ENCODE measurements at places on chromosomes 12 and 14.

GRCh38 chr14:77989441-77989991 is 180.7 kb upstream of the NRXN3 start:
- no peak for DNase-seq

- no peak for DNase-seq
Observed at GRCh38 chr12:12378616-12379015, 21.7 kb downstream of the BORCS5 start.

GRCh38 chr14:24876996-24877395 is 173.0 kb downstream of the STXBP6 start:
- no peak for DNase-seq

GRCh38 chr14:29927376-29928116 is at the start of gene PRKD1:
Gene PRKD1 (minus strand): TSS chr14:29927847.
- peak; percentile 41 for DNase-seq

GRCh38 chr12:60394665-60395064 is 798.8 kb downstream of the SLC16A7 start:
- DNase-seq: peak; percentile 64

GRCh38 chr12:89384050-89384758 is 31.9 kb upstream of the DUSP6 start:
- DNase-seq: peak; percentile 57

DNA sequence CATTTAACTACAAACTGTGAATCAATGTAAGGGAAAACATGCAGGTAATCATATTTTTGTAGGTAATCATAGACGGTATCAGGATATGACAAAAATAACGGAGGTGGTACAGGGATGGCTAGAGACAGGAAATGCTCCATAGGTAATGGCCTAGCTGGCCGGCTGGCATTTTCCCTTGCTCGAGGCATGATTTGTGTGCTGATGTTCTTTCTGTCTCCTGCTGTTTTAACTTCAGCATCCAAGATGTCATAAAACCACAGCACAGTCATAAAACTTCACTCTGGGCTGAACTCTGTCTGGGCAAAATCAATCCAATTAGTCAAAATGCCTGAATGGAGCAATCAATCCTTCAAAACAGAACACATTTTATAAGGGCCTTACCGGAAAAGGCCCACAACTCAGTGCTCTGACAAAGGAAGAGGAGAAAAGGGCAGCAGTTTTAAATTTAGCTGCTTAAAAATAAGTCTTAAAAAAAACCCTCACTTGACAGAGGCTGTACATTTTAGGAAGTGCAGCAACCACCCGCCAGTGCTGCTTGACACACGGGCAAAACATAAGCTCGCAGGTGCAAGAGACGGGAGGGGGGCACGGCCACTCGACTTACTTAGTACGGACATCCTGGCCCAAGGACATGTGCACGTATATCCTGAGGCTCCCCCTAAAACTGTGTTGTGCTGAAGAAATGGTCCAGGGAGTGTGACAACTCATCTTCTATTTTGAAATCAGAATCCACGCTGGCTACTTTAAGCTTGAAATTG is 40.5 kb upstream of the GPR68 start:
- no peak for DNase-seq

GRCh38 chr12:42809226-42809625 is 219.7 kb upstream of the PRICKLE1 start:
- DNase-seq: no peak

DNA sequence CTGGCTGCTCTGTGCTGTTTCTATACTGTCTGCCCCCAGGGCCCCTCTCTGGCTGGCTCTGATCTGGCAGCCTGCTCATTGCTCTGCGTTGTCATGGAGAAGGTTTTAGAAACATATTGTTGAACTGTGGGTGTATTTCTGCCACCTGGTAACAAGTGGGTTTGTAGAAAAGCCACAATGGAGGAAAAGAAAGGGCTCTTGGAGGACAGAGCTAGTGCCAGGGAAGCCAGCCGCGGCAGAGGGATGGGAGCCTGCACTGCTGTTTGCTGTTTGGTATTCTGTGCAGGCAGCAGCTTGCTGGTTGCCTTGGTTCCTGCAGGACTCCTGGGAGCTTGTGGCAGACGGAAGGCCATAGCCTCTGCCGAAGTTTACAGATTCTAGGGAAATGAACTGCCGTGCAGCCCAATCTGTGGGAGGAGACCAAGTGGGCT is 15.1 kb downstream of the CCDC177 start:
- no peak for DNase-seq

DNA sequence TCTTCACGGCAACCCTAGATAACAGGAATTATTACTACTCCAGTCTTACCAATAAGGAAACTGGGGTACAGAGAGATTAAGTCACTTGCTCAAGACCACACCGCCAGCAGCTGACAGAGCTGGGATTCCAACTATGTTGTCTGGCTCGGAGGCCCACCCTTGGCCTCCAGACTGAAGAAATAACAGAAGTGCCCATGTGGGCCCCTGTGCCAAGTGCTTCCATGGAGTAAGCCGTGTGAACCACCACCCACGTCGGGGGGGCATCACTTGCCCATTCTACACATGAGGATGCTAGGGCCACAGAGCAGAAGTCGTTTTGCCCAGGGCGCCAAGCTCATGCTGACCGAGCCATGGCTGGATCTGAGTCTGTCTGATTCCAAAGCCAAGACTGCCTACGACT is 926 bp upstream of the CMKLR1 start:
- DNase-seq: no peak

DNA sequence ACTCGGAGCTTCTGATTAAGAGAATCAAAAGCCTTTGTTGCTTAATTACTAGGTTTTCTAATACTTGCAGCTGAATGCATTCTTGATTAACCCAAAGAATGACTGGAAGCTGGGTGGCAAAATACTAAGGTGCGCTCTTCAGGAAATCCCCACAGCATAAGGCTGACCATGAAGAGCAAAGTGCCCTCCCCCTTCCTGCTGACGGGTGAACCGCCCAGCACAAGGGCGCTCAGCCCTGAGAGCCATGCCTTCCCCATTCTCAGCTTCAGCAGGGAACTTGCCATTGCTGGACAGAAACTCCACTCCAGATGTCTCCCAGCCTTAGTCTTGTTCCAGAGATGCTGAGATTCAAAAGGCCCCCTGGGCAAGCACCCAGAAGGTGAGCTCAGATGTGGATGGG is 27.2 kb upstream of the FBRSL1 start:
- DNase-seq: no peak

DNA sequence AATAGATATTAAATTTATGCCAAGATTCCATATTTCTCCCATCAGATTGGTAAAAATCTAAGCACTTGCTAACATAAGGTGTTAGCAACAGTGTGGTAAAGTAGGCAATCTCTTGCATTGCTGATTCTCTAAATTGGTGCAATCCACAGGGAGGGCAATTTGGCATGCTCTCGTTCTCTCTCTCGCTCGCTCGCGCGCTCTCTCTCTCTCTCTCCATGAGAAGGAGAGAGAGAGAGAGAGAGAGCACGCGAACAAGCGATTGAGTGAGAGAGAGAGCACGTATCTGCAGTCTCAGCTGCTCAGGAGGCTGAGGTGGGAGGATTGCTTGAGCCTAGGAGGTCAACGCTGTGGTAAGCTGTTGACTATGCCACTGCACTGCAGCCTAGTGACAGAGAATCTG is 25.9 kb downstream of the PSEN1 start:
- DNase-seq: no peak

- no peak for DNase-seq
Observed at GRCh38 chr14:105154476-105154871, 14.1 kb downstream of the JAG2 start.

- peak; percentile 34 for DNase-seq
Observed at GRCh38 chr14:49497725-49498348, 88.3 kb downstream of the RPS29 start.

DNA sequence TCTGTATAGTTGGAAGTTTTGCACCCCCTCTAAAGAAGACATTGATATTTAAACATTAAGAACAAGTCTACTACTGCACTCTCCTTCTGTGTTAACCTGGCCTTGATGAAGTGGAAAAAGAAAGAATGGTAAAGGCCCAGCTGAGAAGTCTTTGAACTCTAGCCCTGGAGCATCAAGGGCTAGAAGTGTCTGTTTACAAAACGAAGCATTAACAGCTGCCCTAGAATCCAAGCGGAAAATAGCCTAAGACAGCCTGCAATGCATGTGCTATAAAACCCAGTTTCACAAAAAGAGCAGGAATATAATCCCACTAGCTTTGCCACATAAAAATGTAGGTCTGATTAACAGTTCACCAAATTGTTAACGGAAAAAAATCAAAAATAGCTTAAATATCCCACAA is 60.5 kb downstream of the NUMB start:
- no peak for DNase-seq

DNA sequence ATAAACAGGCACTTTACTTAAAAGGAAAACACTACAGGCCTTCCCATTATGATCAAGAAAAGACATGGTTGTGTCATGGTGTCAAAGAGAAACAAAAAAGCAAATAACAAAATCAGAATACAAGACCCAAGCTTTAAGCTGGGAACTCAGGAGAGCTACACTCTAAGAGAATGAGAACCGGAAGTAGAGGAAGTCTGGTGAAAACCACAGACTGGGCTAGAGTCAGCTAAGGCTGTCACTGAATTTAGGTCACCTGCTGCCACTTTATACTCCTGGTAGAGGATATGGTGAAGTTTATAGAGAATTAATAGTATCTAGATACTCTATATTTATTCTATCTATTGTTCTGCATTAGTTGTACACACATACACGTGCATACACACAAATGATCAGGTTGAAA is 971.7 kb downstream of the FLRT2 start:
- no peak for DNase-seq

GRCh38 chr12:65067383-65067782 is 53.7 kb downstream of the WIF1 start:
- DNase-seq: no peak

GRCh38 chr12:82574191-82574590 is 112.5 kb upstream of the TMTC2 start:
- no peak for DNase-seq

- peak; percentile 86 for DNase-seq
Observed at GRCh38 chr14:77123381-77124325, 17.9 kb downstream of the ZDHHC22 start.

GRCh38 chr12:64120568-64120967 is 101.5 kb downstream of the KICS2 start:
- DNase-seq: peak; percentile 57

DNA sequence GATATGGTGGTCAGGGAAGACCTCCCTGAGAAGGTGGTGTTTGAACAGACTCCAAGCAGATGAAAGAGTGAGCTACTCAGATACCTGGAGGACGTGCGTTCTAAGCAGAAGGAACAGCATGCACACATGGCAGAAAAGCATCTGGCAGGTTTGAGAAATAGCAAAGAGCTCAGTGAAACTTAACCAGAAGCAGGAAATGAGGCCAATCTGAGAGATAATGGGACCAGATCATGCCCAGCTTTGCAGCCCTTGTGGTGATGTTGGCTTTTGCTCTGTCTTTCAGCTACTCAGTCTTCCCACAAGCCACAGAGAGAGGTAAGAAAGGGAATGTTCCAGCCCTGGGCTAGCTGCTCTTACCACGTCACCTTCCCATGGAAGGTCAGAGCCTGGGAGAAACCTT is 176.3 kb upstream of the GSC start:
- no peak for DNase-seq

- no peak for DNase-seq
Observed at GRCh38 chr14:30600922-30601918, 20.9 kb upstream of the SCFD1 start.

DNA sequence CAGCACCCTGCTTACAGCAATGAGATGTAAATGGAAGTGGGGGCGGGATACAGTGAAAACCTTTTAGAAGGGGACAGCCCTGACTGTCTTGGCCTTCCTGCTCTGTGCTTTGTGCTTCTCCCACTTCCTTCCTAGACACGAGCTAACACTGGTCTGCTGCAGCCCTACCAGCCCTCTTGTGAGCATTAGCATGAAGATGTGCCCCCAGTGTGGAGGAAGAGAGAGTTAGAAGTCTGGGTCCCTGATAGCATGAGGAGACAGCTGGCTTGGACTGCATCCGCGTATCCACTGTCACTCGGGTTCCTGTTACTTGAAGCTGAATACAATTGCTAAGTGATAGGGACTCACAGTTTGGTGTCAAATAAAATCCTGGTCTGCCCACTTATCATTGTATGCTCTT is 248.1 kb upstream of the SOX5 start:
- DNase-seq: no peak

- DNase-seq: peak; percentile 69
Observed at GRCh38 chr12:54439521-54440255, 20.6 kb upstream of the ITGA5 start.

DNA sequence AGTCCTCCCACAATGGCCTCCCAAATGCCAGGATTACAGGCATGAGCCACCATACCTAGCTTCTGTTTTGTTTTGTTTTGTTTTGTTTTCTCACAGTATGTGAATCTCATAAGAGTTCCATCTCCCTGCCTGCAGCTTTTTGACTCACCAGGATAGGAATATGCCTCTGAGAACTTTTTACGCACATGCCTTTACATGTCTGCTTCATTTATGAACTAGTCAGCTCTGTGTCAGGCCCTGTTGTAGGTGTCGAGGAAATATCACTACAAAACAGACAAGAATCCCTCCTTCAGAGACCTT is 89.0 kb downstream of the BORCS5 start:
- peak; percentile 68 for DNase-seq

- no peak for DNase-seq
Observed at GRCh38 chr14:68111097-68111852, 291.7 kb downstream of the RAD51B start.

- DNase-seq: no peak
Observed at GRCh38 chr12:93005928-93006392, 76.9 kb upstream of the EEA1 start.

- DNase-seq: peak; percentile 88
Observed at GRCh38 chr12:7060353-7060954, at the start of gene C1S. Gene C1S (plus strand): TSS chr12:7060718. CDS start chr12:7061913, 1,195 bp downstream.

DNA sequence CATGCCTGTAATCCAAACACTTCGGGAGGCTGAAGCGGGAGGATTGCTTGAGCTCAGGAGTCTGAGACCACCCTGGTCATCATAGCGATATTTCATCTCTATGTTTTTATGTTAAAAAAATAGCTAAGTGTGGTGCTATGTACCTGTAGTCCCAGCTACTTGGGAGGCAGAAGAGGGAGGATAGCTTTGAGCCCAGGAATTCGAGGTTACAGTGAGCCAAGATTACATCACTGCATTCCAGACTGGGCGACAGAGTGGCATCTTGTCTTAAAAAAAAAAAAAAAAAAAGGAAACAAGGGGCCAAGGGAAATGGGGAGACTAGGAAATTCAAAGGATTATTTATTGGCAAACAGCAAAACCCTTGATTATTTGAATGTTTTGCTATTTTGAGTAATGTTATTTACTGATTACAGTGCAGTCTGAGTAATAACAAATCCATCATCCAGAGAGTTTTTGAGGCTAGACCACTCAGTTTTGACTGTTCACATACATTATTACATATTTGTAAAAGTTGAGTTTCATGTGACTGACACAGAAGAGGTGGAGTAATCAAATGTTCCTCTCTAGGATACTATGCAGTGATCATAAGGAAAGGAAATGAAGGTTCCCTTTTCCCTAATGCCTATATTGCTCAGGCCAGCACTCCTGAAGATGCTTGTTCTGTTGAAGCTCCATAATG is 40.8 kb downstream of the PRKCH start:
- no peak for DNase-seq

GRCh38 chr14:89296281-89296745 is 120.7 kb downstream of the FOXN3 start:
- DNase-seq: no peak

GRCh38 chr12:118851891-118852290 is 129.4 kb upstream of the SRRM4 start:
- no peak for DNase-seq
